ENCODE measurements at places on chromosomes 3 and 15.

DNA sequence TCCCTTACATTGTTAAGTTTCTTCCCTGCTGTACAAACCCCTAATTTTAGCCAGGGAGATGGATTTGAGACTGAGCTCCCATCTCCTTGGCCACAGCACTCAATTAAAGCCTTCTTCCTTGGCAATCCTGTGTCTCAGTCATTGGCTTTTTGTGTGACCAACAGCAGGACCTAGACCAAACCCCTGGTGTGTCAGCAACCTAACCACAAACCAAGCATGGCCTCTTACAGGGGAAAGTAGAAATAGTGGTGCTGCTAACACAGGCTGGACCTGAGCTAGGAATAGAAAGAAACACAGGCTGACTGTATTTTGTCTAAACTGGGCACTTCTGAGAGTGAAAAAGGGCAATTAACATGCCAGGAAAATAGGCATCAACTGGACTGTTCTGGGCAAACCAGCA, 37.9 kb downstream of the PPCDC start:
- no peak for DNase-seq

GRCh38 chr3:196135693-196136639, 54.1 kb upstream of the TFRC start:
- DNase-seq, result peak; percentile 77

- peak; percentile 99 for DNase-seq
Observed at GRCh38 chr3:49900491-49901153, 3.1 kb downstream of the MST1R start.

- DNase-seq, result no peak
Observed at GRCh38 chr15:81301815-81302399, 22.0 kb downstream of the STARD5 start.

GRCh38 chr15:70765504-70766281, 2.3 kb upstream of the UACA start:
- no peak for DNase-seq

DNA sequence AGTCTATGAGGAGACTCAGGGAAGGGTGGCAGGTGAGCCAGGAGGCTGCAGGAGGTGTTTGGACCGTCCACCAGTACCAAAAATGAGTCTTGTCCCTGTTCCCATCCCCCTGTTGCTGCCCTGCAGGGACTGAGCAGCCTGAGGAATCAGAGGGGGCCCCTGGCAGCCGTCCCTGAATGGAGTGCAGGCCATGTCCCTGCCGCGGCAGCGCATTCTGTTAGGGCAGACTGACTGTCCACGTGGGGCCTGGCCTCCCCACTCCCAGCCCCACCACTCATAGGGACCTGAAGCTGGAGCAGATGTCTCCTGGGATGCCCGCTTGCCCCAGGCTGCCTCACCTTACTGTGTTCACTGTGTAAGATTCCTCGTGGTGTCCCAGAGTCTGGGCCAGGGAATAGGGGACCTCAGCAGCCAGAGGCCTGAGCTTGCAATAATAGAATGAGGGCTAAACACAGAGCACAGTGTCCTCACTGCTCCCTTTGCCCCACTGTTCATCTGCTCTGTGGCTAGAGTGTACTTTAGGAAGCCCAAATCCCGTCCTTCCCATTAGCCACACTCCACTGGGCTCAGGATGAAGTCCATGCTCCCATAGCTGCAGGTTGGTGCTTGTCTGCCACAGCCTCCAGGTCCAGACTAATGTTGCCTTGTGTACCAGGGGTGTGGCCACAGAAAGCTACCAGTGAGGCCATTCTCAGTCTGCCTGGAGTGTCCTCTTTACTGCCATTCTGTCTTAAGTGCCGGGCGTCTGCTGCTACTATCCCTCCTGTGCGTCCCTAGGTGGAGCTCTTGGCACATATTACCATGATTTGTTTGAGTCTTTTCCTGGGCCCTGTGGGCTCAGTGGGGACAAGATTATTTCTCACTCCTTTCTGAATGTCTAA, 63.2 kb downstream of the HCN4 start:
- DNase-seq, result peak; percentile 21

- no peak for DNase-seq
Observed at GRCh38 chr3:144852999-144853398, 881.4 kb downstream of the DIPK2A start.

GRCh38 chr3:171419457-171419856, 40.7 kb downstream of the TNIK start:
- no peak for DNase-seq

DNA sequence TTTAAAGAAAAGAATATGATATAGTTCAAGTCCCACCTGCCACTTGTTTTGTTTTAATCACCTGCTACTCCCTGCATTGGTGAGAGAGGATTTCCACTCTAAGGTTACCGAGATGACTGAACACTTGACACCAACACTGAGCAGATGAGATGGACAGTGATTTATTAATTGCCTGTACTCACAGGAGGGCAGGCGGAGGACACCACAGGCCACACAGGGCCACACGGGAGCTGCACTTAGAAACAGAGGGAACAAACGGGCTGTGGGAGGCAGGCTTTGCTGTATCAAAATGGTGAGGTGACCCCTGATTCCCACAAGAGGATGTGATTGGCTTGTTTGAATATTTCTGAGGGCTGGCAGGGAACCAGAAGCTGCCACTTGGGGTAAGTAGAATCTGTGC, 10.8 kb downstream of the MINAR1 start:
- no peak for DNase-seq

GRCh38 chr3:141380987-141381386, 12.7 kb downstream of the ZBTB38 start:
- DNase-seq, result no peak
